NCI-H1417 (cell line): ENCODE measurements at places on chromosomes 16 and 17.

DNA sequence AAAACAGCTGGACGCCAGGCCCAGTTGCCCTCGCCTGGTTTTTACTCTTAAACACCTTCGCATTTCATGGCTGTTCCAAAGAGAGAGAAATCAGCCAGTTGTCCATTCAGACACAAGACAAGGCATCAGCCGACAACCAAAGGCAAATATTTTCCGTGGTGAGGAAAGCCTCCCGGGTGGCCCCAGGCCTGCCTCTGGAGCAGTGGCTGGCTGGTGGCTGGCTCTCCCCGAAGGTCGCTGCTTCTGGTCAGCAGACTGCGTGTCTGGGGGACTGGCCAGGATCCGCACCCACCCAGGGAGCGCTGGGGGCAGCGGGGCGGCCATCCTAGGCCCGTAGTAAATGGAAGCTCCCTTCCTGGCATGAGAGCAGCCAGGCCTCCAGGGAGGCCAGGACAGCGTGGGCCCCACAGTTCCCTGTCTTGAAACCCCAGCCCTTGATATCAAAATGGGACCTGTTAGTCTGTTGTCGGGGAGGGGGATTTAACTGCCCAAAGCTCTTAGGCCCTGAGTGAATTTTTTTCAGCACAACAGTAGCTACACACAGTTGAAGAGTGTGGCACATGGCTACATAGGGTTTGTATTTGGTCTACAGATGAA is 57.7 kb downstream of the SREBF1 start:
- no peak for DNase-seq

- DNase-seq = no peak
These were observed 51.5 kb upstream of the FASN start for GRCh38 chr17:82149401-82150099.

DNA sequence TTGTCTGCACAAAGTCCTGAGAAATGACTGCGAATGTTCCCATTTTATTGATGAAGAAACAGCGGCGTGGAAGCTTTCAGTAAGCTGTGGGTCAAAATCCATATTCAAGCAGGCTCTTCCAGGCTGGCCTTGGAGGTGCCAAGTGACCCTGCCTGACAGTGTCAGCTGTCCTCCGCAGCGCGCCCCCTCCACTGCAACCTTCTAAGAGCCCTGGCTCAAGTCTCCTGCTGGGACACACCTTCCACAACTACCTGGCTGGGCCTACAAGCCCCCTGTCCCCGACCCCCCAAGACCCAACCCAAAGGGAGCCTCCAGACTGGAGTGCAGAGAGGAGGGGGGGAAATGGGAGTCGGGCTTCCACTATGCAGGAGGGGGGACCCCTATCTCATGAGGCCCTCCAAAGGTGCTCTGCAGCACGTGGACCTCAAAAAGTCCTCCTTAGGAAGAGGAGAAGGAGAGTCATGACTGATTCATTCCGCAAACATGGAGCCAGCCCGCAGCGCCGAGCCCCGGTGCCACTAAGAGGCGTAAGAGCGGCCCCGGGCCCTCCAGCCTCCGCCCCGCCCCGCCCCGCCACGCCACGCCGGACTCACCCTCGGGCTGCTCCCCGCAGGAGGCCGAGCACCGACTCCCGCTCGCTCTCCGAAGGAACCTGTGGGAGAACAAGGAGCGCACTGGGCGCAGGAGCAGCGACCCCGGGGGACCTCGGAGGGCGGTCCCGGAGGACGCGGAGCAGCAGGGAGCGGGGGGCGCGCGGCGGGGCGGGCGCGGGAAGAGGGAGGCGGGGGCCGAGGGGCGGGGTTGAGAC is 574 bp downstream of the MPP3 start:
- peak; percentile 75 for DNase-seq

- no peak for DNase-seq
These were observed 4.0 kb downstream of the HIC1 start for GRCh38 chr17:2058586-2059546.

- peak; percentile 94 for DNase-seq
These were observed at the start of gene RNF227 for GRCh38 chr17:7915611-7916384. TSS of gene RNF227 (minus strand) at chr17:7916289. CDS start at chr17:7916195, 94 bp downstream.

DNA sequence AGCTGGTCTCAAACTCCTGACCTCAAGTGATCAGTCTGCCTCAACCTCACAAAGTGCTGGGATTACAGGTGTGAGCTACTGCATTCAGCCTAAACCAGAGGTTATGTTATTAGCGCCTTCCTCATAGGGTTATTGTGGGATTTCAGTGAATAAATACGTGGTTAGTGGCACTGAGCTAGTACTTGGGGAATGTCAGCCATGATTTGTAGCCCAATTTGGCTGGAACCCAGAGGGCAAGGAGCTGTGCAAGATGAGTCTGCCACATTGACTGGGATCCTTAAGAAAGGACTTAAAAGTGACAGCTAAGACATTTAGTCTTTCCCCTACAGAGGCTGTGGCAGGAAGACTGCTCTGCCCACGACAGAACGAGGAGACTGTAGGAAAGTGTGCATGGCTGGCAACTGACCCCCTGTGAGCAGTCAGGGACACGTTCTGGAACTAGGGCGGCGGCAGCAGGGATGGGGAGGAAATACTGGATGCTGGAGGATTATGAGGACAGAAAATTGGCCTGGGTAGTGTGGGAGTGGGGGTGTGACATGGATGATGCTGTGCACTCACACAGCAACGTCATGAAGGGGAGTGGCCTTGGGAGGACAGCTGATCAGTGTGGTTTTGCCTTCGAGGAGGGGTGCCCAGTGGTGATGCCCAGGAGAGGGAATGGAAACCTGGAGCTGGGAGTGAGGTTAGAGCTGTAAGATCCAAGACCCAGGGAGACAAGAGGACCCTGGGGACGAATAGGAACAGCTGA is 14.6 kb downstream of the ATP5PD start:
- DNase-seq = peak; percentile 57

DNA sequence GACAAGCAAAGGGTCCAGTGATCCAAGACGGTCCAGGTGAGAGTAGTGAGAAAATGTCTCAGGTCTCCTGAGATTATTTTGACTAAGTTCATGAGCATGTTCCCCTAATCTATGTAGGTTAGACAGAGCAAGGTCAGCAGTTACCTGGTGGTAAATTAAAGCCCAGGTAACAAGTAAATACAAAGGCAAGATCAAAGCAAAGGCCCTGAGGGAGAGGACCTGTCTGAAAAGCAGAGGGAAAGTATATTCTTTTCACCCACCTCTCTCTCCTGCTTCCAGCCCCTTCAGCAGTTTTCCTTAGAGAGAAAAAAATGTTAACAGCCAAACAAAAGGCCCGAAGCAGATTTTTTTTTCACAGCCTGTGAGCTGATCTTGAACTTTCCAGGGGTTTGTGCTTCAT is 302.7 kb downstream of the MAP2K6 start:
- DNase-seq = peak; percentile 5

DNA sequence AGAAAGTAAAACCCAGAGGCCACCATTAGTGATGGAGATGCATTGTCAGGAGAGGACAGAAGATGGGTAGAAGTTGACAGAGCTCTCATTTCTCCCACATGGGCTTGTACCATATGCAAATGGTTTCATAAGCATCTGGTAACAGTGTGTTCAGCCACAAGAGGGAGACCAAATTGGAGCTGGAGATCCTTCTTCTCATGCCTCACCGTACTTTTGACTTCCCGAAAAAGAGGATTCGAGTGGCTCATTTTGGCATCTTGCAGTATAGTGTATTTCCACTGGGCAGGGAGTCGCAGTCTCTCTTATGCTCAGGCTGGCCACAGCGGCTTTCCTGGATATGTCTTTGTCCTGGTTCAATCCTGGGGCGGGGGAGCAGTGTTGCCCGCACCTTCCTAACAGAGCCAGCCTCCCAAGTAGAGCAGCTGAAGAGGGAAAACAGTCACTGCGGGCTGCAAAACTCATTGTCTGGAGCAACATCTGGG is 23.8 kb downstream of the TBC1D3B start:
- DNase-seq = peak; percentile 14

DNA sequence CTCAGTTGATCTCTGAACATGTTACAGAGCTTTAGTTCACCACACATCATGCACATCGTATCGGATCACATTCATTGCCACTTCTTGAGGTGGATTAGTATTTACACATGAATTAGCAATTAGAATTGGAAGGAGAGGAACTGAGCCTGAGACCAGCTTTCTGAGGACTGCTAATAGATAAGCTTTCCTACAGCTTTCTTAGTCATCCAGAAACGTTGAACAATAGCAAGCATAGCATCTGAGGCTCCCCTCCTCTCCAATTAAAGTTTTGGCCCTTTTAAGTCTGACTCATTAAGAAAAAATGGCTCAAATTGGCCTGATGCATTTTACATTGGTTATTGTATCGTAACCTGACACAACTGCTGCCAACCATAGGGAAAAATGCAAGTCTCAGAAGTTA is 1130.4 kb downstream of the CDH8 start:
- no peak for DNase-seq

DNA sequence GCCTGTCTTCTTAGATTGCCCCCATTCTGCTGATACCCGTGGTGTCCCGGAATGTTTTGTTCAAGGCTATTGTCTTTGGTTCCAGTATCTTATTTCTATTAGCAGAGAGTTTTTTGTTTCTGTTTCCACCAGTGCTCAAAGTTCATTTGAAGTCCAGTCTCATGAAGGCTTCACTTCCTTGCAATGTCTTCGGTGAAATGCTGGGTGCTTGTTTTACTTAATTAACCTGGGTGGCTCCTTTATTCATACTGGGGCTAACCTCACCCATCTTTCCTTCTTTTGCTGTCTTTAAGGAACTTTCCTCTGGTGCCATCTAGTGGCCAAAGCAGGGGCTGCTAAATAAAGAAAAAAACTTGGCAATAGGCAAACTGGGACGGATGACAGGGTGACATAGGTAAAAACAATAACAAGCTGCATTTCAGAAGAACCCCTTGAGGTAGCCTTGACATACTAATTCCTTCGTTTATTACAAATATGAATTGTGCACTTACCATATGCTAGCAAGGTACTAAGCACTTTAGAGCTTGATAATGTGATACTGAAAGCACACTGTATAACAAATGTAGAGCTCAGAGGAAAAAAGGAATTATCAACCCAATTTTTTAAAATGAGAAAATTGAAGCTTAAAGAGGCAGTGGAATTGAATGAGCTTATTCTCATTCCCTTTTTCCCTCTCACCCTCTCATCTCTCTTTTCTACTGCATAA is 2.8 kb upstream of the SMIM36 start:
- peak; percentile 79 for DNase-seq

DNA sequence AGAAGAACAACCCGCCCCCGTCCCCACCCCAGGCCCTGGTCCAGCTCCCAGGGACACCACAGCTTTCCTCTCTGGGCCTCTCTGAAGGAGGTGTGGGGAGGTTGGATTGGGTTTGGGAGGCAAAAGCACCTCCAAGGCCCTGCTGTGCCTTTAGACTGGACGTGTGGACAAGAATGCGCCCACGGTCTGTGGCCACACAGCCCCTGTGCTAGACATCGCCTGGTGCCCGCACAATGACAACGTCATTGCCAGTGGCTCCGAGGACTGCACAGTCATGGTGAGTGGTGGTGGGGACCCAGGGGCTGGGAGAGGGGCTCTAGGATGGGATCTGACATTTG is 3.0 kb downstream of the CORO1A start:
- DNase-seq = no peak

GRCh38 chr16:82241469-82242052 is 71.5 kb upstream of the MPHOSPH6 start:
- no peak for DNase-seq

DNA sequence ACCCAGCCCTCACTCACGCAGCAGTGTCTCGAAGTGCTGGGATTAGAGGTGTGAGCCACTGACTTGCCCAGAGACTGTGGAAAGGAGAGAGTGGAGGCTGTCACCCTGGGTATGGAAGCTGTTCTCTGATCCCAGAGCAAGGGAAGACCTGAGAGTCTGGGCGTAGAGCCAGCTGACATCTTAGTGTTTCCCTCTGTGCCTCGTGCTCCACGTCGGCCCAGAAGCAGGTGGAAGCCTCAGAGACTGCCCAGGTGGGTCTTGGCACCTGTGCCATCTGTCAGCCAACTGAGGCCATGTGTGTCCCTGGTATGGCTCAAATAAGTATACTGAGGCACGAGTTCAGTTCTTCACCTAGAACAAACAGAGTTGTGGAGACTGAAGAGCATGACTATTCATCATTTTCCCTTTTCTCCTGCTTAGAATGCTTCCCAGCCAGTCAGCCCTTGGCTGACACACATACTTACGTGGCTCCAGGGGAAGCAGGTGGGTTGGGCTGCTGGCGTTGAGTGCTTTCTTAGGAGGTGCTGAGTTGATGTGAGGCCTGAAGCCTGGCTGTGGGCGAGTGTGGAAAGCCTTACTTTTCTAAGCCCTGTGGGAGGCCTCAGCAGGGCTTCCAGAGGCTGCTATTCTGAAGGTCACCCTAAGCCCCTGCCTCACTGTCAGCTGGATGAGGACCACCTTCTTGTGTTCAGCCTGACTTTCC is 8.1 kb downstream of the CTRL start:
- DNase-seq = peak; percentile 17

- peak; percentile 27 for DNase-seq
These were observed 18.5 kb upstream of the NAGLU start for GRCh38 chr17:42517516-42517915.

- no peak for DNase-seq
These were observed 9.3 kb upstream of the WBP2 start for GRCh38 chr17:75864448-75864871.

DNA sequence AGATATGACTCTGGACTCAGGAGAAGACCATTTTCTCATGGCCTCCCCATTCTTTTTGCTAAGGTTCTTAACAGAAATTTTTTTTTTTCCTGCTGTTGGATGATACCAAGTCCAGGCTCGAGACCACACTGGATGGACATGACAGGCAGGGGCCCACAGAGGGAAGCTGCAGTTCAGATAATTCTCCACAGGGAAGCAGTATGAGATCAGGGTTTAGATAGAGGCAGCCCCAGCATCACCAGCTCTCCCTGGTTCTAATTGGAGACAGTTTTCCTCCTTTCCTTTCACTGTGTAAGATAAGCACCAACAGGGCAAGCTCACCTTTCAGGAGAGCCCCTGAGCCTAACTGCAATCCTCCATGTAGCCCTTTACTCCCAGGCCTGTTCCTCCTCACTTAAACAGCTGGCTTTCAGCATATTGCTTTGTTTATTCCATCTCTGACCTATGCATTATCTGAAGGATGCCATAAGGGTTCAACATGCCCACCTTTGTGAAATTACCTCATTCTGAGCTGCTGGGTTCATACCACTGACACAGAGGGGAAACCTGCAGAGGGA is 108.1 kb downstream of the SNX11 start:
- peak; percentile 55 for DNase-seq
